ENCODE measurements at places on chromosomes 5 and 9.

GRCh38 chr5:175195698-175196656 is 248.0 kb downstream of the DRD1 start:
- DNase-seq: no peak

DNA sequence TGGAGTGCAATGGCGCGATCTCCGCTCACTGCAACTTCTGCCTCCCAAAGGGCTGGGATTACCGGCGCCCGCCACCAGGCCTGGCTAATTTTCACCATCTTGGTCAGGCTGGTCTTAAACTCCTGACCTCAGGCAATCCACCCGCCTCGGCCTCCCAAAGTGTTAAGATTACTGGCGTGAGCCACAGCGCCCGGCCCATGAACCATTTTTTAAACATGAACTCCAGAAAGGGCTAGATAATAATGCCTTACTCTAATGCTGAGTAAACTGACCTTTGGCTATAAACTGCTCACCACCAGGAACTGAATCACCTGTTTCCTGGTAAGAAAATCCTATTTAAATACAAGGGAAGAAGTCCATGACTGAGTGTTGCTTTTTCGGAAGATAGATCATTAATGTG is 23.2 kb upstream of the DAB2 start:
- no peak for DNase-seq

- peak; percentile 99 for DNase-seq
These were observed 165.3 kb downstream of the BNC2 start for GRCh38 chr9:16705111-16705604.

DNA sequence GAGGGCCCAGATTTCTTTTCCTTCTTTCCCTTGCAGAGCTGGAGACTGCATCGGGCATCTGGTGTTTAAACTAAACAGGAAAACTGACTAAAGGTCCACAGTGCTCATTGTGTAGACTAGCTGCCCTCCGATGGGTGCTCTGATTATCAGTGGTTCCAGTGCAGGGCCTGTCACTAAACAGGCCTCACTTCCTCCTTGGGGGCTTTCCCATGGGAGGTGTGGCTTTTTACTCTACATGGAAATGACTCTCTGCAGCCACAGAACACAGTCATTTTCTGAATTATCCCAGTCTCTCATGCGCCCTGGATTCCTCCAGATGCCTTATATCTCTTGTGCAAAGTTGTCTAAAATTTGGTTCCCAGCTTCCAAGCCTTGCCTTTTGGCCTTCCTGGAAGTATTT is 199.2 kb downstream of the TRIO start:
- DNase-seq: no peak

DNA sequence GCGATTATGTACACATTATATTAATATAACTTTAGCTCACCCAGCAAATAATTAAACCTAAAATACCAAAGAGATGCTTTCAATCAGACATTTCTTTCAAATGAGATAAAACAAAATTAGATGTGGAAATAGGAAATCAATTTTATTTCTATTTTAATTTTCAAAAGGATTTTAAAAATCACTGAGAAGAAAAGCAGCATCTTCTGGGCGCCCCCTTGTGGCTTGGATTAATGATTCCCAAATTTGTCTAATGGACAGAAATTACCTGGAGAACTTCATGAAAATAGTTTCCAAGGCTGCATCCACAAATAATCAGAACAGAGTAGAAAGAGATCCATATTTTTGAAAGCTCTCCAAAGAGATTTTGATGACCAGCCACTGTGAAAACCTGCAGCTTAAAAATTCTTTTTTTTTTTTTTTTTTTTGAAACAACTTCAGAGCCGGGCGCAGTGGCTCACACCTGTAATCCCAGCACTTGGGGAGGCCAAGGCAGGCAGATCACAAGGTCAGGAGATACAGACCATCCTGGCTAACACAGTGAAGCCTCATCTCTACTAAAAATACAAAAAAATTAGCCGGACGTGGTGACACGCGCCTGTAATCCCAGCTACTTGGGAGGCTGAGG is 50.9 kb upstream of the CEMIP2 start:
- peak; percentile 48 for DNase-seq

DNA sequence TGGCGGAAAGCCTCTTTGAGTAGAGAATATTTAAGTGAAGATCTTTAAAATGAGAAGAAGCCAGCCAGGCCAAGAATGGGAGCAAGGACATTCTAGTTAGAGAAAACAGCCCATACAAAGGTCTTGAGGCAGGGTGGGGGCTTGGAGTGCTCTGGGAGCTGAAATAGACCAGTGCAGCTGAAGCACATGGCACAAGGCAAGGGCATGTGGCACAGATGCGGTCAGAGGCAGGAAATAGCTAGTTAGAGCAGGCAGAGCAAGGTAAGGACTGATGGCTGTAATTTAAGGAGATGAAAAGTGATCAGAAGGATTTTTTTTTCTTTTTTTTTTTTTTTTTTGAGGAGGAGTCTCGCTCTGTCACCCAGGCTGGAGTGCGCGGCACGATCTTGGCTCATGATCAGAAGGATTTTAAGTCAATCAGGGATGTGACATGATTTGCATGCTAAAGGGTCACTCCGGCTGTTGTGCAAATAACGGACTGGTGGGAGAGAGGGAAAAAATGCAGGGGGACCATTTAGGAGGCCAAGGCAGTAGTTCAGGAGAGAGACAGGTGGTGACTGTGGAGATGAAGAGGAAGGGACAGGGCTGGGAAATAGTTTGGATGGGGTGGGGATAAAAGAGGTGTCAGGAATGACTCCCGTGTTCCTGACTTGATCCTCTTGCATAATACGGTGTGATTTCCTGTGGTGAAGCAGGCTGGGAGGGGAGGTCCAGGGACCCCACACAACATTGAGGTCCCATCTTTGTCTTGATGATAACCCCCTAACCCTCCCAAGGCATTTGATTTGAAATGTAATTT is 207.6 kb downstream of the HSPA4 start:
- no peak for DNase-seq

DNA sequence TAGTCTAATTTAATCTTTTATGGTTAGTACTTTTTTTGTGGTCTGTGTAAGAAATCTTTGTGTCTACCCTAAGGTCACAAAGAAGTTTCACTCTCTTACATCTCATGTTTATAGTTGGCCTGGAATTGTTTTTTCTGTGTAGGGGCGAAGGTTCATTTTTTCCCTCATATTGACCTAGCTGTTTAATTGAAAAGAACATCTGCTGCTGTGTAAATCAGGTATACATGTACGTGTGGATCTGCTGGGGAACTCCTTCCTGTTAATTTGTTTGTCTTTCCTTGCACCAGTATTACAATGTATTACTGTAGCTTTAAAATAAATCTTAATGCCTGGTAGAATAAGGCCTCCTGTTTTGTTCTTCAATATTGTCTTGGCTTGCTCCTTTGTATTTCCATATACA is 37.8 kb downstream of the EXOSC2 start:
- no peak for DNase-seq

Measured in thyroid gland (tissue), 4 donors.